ENCODE measurements at places on chromosomes 1 and 21.
A peak's percentile ranks its signal among the peaks of the same experiment; 100 is the strongest.

GRCh38 chr1:209428241-209428921, 155.1 kb upstream of the CAMK1G start:
- no peak for DNase-seq

DNA sequence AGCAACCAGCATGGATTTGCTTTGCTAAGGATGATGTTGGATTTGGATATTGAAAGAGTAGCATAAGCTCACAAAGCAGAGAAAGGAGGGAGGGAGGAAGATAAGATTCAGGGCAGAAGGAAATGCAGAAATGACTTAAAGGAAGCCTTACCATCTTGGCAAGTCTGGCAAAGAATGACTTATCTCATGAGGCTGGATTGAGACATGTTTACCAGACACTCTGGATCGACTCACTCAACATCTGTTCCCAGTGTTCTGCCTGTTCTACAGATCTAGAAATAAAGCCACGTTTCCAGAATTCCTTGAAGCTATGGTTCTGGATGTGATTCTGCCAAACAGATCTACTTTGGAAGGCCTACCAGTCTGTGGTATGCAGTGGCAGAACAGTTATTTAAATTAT, 38.8 kb upstream of the CTBS start:
- no peak for DNase-seq

DNA sequence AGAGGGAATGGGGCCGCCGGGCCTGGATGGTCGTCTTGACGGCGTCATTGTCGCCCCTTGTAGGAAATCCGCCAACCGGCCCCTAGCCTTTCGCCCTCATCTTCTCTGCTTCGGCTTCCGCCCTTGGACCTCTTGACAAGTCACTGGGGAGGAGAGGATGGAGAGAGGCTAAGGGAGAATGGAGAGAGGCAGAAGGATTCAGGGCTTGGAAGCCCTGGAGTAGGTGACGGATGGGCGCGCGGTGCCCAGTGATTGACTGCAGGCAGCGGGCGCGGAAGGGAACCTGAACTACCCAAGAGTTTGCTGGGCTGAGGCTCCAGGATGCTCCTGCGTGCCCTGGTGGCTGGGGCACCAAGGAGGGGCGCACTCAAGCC, 651 bp downstream of the PDE4B start:
- no peak for DNase-seq

DNA sequence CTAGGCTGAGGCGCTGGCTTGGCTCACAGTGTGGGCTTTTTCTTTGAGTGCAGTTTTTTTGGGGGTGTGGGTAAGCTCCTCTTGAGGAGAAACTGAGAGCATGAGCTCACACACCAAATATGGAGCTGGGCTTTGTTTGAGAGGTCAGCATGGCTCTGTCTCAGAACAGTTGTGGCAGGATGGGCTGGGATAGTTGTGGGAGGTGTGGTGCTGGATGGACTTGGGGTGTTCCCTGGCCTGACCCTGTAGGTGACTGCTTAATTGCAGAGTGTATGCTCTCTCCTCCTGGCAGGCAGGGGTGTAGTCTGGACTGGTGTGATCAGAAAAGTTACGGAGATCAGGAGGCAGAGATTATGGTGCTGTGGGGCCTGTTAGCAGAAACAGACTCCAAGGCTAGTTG, 64.3 kb upstream of the PGBD5 start:
- DNase-seq, result no peak

DNA sequence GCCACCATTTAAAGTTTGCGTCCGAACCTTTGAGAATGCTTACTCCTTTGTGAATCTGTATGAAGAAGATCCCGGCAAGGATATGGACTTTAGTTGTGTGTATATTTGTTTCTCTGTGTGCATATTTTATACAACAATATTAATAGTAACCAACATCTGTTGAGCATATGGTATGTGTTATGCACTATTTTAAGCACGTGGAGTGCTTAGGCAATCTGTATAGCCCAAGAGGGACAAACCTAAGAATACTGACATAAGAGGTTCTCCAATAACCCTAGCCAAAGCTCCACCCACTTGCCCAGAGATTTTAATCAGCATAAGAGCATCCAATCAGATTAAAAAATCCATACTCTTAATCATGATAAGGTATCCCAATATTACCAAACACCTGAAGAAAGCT, 92.7 kb downstream of the MAB21L3 start:
- DNase-seq, result no peak

DNA sequence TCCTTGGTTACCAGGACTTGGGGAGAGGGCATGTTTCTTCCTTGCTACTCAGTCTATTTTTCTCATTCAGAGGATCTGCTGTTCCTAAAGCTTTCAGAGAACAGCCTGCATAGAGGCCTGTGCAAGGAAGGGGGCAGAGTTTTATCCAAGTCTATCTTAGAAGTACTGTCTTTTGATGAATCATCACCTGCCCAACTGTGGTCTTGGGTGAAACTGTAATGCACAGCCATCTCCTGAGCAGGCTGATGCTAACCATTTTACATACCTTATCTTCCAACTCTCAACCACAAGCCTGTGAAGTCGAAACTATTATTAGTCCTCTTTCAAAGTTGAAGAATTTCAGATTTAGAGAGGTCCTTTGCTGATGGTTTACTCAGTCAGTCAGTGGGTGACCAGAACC, 368.0 kb downstream of the HHAT start:
- DNase-seq, result no peak

GRCh38 chr21:28767523-28767922, 225.2 kb downstream of the LTN1 start:
- DNase-seq, result no peak

- no peak for DNase-seq
These were observed 57.0 kb downstream of the MORN1 start for GRCh38 chr1:2334366-2334765.

DNA sequence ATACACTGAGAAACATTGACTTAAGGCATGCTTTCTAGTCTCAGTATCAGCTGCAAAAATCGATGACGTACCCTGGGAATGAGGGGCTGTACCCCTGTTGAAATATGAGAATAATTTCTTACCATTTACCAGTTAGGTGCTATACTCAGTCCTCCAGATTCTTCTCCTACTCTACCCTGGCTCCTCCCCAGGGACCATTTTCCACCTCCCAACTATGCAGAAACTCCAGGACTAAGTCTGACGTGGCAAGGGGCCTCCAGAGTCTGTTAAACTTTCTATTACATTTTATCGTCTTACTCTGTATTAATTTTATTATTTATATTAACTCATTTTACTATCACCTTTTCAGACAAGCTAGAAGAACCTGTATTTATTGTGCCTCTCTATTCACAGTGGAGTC, 124.3 kb downstream of the CYYR1 start:
- no peak for DNase-seq

GRCh38 chr1:119310301-119310700, 58.3 kb upstream of the HAO2 start:
- DNase-seq, result no peak

DNA sequence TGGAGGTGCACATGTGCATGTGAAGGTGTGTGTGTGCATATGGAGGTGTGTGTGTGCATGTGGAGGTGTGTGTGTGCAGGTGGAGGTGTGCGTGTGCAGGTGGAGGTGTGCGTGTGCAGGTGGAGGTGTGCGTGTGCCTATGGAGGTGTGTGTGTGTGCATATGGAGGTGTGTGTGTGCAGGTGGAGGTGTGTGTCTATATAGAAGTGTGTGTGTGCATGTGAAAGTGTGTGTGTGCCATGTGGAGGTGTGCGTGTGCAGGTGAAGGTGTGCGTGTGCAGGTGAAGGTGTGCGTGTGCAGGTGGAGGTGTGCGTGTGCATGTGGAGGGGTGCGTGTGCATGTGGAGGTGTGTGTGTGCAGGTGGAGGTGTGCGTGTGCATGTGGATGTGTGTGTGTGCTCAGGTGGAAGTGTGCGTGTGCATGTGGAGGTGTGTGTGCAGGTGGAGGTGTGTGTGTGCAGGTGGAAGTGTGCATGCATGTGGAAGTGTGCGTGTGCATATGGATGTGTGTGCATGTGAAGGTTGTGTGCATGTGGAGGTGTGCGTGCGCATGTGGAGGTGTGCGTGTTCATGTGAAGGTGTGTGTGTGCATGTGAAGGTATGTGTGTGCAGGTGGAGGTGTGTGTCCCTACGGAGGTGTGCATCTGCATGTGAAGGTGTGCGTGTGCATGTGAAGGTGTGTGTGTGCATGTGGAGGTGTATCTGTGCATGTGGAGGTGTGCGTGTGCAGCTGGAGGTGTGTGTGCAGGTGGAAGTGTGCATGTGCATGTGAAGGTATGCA, 13.5 kb downstream of the C1orf74 start:
- DNase-seq, result no peak

DNA sequence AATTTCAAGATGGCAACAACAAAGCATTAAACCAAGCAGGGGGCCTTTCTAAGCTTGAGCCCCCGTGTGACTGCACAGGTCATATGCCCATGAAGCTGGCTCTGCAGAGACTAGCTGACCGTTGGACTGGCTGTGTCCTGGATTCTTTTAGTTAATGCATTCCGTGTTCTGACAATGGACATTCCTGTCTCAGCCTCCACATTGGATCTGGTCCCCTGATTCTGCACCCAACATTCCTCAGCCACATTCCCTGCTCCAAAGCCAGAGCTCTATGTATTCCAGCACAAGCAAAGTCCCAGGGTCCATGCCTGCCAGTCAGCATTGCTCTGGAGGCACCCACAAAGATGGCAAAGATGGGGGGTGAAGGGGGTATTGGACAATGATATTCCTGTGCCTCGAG, 5.1 kb upstream of the NAV1 start:
- DNase-seq, result no peak

DNA sequence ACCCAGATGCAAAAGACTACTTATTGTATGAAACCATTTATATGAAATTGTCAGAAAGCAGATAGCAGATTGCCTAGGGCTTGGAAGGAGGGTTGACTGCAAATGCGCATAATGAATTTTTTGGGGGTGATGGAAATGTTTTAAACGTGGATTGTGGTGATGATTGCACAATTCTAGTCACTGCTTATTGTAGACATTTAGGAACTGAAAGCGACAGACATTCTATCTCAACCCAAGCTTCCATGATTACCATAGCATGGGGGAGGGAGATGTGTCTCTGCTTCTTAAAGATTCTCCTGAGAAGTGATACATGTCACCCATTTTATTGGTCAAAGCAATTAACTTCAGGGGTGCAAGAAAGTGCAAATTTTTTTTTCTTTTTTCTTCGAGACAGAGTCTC, 2.8 kb upstream of the MTF2 start:
- no peak for DNase-seq

- no peak for DNase-seq
These were observed 69.8 kb upstream of the SSBP3 start for GRCh38 chr1:54475946-54476516.

DNA sequence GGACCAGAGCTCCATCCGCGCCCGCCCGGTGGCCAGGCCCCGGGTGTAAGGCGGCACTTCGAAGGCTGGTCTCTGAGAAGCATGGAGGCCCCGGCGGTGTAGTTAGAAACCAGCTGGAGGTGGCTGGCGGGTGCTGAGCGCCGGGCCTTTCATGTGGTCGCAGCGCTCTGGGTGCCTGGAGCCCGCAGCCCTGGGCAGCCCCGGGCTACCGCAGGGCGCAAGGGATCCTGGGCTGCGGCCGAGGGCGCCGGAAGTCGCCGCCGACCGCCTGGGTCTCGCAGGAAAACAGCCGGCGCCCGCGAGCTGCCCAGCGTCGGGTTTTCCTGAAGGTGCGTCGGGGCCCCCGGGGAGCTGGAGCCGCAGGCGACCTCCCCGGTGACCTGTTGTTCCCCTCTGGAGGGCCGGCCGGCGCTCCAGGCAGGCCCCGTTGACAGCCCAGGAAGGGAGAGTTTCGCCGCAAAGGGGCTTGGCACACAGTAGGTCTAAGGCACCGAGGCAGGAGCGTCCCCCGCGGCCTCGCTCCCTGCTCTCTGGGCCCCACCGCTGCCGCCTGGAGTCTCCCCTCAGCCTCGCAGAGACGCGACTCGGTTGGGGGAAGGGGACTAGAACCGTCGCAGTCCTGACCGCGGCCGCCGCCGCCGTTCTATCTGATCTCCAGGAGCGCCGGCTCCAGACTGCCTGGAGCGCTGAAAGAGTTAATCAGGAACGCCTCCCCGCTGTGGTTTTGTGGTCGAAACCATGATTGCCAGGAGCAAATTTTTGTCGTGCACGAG, 2.7 kb downstream of the GRHL3 start:
- DNase-seq, result peak; percentile 60

DNA sequence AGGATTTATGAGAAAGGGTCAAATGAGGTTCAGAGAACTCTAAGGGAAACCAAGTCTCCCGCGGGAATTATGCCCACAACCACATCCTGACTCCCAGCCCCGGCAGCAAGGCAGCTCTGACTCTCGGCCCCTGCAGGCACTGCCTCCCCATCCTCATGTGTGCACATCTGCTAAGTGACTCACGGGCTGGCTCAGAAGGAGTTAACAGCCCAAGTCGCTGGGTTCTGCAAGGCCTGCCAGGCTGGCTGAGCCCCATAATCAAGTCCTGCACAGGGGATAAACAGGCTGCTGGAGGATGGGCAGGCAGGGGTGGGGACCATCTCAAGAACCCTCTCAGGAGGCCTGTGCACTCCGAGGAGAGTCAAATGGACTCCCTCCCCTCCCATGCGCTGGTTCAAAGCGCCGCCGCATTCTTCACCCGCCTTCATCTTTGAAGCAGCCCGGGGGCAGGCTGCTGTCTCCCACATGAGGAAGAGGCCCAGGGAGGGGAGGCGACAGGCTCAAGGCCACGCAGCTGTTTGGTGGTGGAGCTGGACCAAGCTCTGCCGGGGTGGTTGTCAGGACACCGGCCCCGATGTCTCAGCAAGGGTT, 344.3 kb downstream of the MATN1 start:
- DNase-seq, result no peak

GRCh38 chr1:181763736-181764135, 280.4 kb downstream of the CACNA1E start:
- DNase-seq, result no peak

DNA sequence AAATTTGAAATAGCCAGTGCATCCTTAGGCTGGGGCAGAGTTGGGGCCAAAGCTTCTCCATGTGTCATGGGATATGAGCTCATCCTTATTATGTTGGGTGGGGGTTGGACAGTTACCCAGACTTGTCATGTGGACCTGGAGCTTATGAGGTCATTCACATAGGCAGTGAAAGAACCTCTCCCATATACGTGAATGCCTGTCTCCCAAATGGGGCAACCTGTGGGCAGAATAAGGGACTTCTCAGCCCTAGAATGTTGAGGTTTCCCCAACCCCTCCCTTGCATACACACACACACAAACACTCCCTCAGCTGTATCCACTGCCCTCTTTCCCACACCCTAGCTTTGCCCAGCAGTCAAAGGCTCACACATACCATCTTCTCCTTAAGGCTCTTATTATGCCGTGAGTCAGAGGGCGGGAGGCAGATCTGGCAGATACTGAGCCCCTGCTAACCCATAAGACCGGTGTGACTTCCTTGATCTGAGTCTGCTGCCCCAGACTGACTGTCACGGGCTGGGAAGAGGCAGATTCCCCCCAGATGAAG, 2.3 kb upstream of the IVL start:
- no peak for DNase-seq

- DNase-seq, result no peak
These were observed 101.8 kb downstream of the PBX1 start for GRCh38 chr1:164660775-164661174.
